GM04503 (cell line): ENCODE measurements at places on chromosomes 6 and 20.

DNA sequence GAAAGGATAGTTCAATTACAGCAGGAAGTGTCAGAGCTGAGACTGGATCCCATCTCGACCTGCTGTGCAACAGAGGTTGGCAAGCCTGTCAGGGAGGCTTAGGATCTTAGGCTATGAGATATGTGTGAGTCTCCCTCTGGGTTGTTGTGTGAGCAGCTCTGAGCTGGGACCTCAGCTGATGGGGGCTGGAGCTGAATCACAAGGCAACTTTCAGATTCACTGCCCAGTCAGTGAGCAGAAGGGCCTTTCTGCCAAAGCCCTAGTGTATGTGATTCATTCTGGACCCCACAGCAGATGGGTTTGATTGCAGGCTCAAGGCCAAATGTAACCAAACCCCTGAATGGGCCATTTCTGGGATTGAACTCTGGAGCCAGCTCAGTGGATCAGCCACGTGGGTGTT, 4.5 kb downstream of the PI3 start:
- no peak for DNase-seq

- no peak for DNase-seq
Measured at GRCh38 chr6:157536223-157536545, 155.2 kb downstream of the ZDHHC14 start.

GRCh38 chr20:62287759-62288534, 14.8 kb upstream of the ADRM1 start:
- no peak for DNase-seq

- no peak for DNase-seq
Measured at GRCh38 chr6:44837741-44838140, 450.2 kb downstream of the CDC5L start.
